Suprapubic skin (tissue), 4 donors: ENCODE measurements at places on chromosomes 13 and 19.

GRCh38 chr19:21848706-21849105 is 12.7 kb upstream of the ZNF43 start:
- H3K4me3 ChIP-seq, result no peak overlapping the region
- H3K27ac ChIP-seq, result no peak overlapping the region
- H3K4me1 ChIP-seq, result peaks cover 12% of the 10 kb centered on the region
- no peak for DNase-seq

DNA sequence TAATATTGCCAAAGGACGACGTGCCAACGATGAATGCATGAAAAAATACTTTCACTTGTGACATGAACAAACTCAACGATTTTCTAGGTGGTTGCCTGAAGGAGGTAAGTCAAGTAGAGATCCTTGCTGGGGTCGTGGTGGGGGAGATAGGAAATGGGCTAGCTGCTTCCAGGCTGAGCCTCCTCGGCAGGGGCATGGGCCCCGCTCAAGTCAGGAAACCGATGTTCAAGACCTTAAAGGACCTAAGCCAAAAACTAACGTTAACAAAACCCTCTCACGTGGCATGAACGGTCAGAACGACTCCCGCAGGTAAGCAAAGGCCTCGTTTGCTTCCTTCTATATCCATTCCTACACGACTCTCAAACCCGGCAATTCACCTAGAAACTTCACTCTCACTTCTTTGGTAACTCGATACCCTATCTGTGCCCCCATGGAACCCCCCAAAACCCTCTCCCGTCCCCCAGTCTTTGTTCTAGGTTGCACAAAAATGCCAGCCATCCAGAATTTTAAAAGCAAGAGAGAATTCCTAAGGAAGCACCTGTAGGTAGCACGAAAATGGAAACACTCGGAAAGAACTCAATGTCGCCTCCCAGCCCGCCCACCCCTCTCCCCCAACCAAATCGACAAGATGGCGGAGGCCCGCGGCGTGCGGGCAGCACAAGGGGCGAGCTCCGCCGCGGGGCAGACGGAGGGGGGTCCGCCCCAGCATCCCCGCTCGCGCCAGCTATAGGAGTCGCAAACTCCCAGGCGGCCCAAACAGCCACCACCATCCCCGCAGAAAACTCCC is 13.6 kb downstream of the ACP4 start:
- H3K36me3 ChIP-seq, result peaks cover 27% of the 10 kb centered on the region
- no peak for DNase-seq
- peak overlapping the region; percentile 98 for H3K27ac ChIP-seq
- H3K27me3 ChIP-seq, result no peaks in the 10 kb centered on the region
- peak overlapping the region; percentile 92 for H3K4me3 ChIP-seq

GRCh38 chr13:22793598-22794134 is 387.1 kb upstream of the SGCG start:
- no peak overlapping the region for H3K27ac ChIP-seq
- H3K27me3 ChIP-seq, result peaks cover 4% of the 10 kb centered on the region

GRCh38 chr19:5935473-5936291 is 21.6 kb downstream of the CAPS start:
- peaks cover 13% of the 10 kb centered on the region for H3K4me1 ChIP-seq
- peak overlapping the region; percentile 68 for H3K27ac ChIP-seq
- H3K36me3 ChIP-seq, result peaks cover 66% of the 10 kb centered on the region

DNA sequence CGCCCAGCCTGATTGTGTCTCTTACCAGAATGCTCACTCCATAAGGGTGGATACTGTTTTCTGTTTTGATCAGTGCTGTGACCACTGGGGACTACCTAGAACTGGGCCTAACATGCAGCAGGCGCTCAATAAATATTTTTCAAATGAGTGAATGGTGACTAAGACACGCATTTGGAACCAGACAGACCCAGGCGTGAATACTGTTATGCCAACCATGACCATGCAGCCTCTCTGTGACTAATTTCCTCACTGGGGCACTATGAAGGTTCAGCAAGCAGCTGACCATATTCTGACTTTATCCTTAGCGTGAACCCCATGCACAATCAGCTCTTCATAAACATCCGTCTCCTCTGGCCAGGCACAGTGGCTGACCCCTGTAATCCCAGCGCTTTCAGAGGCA is 13.0 kb upstream of the SPC24 start:
- peaks cover 26% of the 10 kb centered on the region for H3K4me1 ChIP-seq
- peaks cover 55% of the 10 kb centered on the region for H3K36me3 ChIP-seq
- H3K27ac ChIP-seq, result no peak overlapping the region

- H3K4me3 ChIP-seq, result no peak overlapping the region
- H3K36me3 ChIP-seq, result no peaks in the 10 kb centered on the region
- DNase-seq, result no peak
- H3K27me3 ChIP-seq, result no peaks in the 10 kb centered on the region
- H3K27ac ChIP-seq, result peak overlapping the region; percentile 54
Observed at GRCh38 chr13:51626749-51627148, 42.5 kb downstream of the WDFY2 start.

- H3K27me3 ChIP-seq, result peaks cover 10% of the 10 kb centered on the region
- H3K4me1 ChIP-seq, result no peaks in the 10 kb centered on the region
- DNase-seq, result no peak
Observed at GRCh38 chr13:52749419-52749818, 9.8 kb upstream of the CNMD start.

GRCh38 chr13:109087916-109088623 is 458.7 kb downstream of the MYO16 start:
- DNase-seq, result no peak
- no peak overlapping the region for H3K27ac ChIP-seq
- no peaks in the 10 kb centered on the region for H3K36me3 ChIP-seq
- H3K4me3 ChIP-seq, result no peak overlapping the region

GRCh38 chr13:93577105-93577504 is 350.5 kb downstream of the GPC6 start:
- no peak for DNase-seq
- no peaks in the 10 kb centered on the region for H3K36me3 ChIP-seq
- H3K27me3 ChIP-seq, result no peaks in the 10 kb centered on the region
- H3K27ac ChIP-seq, result no peak overlapping the region

- no peak overlapping the region for H3K27ac ChIP-seq
- DNase-seq, result no peak
- no peaks in the 10 kb centered on the region for H3K4me1 ChIP-seq
- no peaks in the 10 kb centered on the region for H3K36me3 ChIP-seq
Observed at GRCh38 chr19:30649934-30650614, 277.9 kb downstream of the ZNF536 start.

- no peak overlapping the region for H3K4me3 ChIP-seq
- H3K4me1 ChIP-seq, result peaks cover 85% of the 10 kb centered on the region
- no peak for DNase-seq
- no peaks in the 10 kb centered on the region for H3K36me3 ChIP-seq
- H3K27me3 ChIP-seq, result no peaks in the 10 kb centered on the region
- H3K27ac ChIP-seq, result no peak overlapping the region
Observed at GRCh38 chr19:3100331-3100730, 6.2 kb downstream of the GNA11 start.

DNA sequence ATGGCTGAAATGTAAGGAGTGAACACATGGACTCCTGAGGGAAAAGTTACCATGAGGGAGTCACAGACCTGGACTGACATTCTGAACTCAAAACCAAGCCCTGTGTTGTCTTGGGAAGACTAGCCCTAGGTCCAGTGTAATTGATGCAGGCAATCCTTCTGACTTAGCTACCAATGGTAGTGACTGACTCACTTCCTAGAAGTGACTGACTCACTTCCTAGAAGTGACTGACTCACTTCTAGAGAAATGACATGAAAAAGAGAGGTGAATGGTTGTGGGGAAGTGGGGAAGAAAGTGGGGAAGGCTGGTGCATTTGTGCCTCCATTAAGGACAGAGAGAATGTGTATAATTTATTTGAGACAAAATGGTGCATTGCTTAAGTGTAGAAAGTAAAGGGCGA is 49.9 kb downstream of the EDNRB start:
- no peak overlapping the region for H3K4me3 ChIP-seq
- no peak for DNase-seq
- no peaks in the 10 kb centered on the region for H3K27me3 ChIP-seq
- no peak overlapping the region for H3K27ac ChIP-seq
- no peaks in the 10 kb centered on the region for H3K36me3 ChIP-seq
- H3K4me1 ChIP-seq, result no peaks in the 10 kb centered on the region

GRCh38 chr19:46350029-46350757 is 3.3 kb downstream of the PPP5C start:
- peak overlapping the region; percentile 59 for H3K27ac ChIP-seq
- peaks cover 23% of the 10 kb centered on the region for H3K36me3 ChIP-seq
- no peaks in the 10 kb centered on the region for H3K27me3 ChIP-seq
- H3K4me3 ChIP-seq, result no peak overlapping the region
- DNase-seq, result no peak

- H3K4me3 ChIP-seq, result no peak overlapping the region
- H3K4me1 ChIP-seq, result no peaks in the 10 kb centered on the region
- no peak overlapping the region for H3K27ac ChIP-seq
- peaks cover 46% of the 10 kb centered on the region for H3K36me3 ChIP-seq
Observed at GRCh38 chr13:113535381-113535781, 44.9 kb upstream of the DCUN1D2 start.

- no peaks in the 10 kb centered on the region for H3K4me1 ChIP-seq
- no peak overlapping the region for H3K27ac ChIP-seq
- H3K36me3 ChIP-seq, result no peaks in the 10 kb centered on the region
- no peak for DNase-seq
Observed at GRCh38 chr13:72638059-72638815, 89.2 kb downstream of the MZT1 start.

- DNase-seq, result no peak
- H3K4me1 ChIP-seq, result no peaks in the 10 kb centered on the region
- H3K36me3 ChIP-seq, result peaks cover 59% of the 10 kb centered on the region
- no peak overlapping the region for H3K4me3 ChIP-seq
- no peaks in the 10 kb centered on the region for H3K27me3 ChIP-seq
Observed at GRCh38 chr13:99522298-99522697, 21.0 kb downstream of the TM9SF2 start.

DNA sequence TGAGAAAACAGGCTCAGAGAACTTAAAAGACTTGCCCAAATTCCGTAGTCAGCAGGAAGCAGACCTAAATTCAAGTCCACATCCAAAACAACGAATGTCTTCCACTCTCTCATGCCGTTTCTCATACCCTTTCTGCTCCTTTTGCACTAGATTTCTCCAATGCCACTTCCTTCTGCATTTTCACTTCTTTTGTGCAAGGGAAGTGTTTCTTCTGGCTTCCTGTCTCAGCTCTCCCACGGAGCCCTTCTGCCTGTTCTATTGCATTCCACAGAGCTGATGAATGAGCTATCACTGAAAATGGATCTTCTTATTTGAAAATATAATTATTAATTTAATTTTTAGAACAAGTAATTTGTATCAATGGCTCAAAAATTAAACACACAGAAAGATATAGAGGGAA is 56.1 kb upstream of the STK24 start:
- H3K4me1 ChIP-seq, result no peaks in the 10 kb centered on the region
- H3K27ac ChIP-seq, result no peak overlapping the region
- H3K36me3 ChIP-seq, result no peaks in the 10 kb centered on the region

DNA sequence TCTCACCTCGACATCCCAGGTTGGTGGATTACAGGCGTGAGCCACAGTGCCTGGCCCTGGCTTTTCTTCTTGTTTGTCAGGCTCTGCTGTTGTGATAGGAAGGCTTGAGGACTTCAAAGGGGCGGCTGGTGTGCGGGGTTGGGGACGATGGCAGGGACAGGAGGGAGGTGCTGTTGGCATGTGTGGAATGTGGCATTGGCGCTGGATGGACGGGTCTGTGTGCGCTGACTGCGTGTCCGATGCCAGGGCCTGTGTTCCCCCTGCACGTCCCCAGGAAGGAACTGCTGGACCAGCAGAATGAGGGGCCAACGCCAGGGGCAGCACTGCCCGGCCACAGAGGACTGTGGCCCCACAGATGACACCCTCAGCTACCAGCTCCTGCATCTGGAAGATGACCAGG is 12.7 kb upstream of the PTBP1 start:
- H3K27ac ChIP-seq, result no peak overlapping the region
- peaks cover 41% of the 10 kb centered on the region for H3K4me1 ChIP-seq
- DNase-seq, result no peak
- no peaks in the 10 kb centered on the region for H3K27me3 ChIP-seq

- no peaks in the 10 kb centered on the region for H3K27me3 ChIP-seq
- no peak overlapping the region for H3K4me3 ChIP-seq
- no peaks in the 10 kb centered on the region for H3K36me3 ChIP-seq
Observed at GRCh38 chr19:16018801-16019551, 57.3 kb upstream of the TPM4 start.

GRCh38 chr19:56750658-56751057 is 79.1 kb upstream of the ZNF835 start:
- no peak overlapping the region for H3K4me3 ChIP-seq
- H3K36me3 ChIP-seq, result no peaks in the 10 kb centered on the region
- no peak overlapping the region for H3K27ac ChIP-seq
- H3K4me1 ChIP-seq, result no peaks in the 10 kb centered on the region
- H3K27me3 ChIP-seq, result no peaks in the 10 kb centered on the region

- no peak for DNase-seq
- H3K4me3 ChIP-seq, result no peak overlapping the region
- no peak overlapping the region for H3K27ac ChIP-seq
- H3K4me1 ChIP-seq, result no peaks in the 10 kb centered on the region
- no peaks in the 10 kb centered on the region for H3K36me3 ChIP-seq
- H3K27me3 ChIP-seq, result peaks cover 9% of the 10 kb centered on the region
Observed at GRCh38 chr19:42018503-42019193, 24.6 kb upstream of the ATP1A3 start.

GRCh38 chr19:18494267-18494607 is 27.6 kb downstream of the ELL start:
- H3K27me3 ChIP-seq, result no peaks in the 10 kb centered on the region
- H3K4me3 ChIP-seq, result no peak overlapping the region
- H3K36me3 ChIP-seq, result no peaks in the 10 kb centered on the region

DNA sequence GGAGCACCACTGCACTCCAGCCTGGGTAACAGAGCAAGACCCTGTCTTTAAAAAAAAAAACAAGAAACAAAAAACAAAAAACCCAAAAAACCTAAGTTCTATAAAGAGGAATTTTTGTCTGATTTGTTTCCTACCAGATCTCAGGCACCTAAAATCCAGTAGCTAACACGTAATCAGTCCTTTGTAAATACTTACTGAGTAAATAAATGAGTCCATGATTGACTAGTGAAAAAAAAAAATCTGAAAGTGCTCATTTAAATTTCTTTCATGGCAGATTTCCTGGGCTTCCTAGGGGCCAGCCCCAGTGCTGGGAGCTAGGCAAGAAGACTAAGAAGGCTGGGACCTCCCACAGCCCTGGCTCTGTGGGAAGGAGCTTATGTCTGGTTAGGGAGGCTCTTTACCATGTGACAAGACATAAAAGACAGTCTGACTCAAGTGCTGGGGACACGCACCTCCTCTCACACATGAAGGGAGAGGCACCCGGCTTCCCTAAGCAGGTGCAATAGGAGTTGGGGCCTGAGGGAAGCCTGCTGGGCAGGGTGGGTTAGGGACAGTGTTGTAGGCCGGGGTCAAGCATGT is 22.5 kb downstream of the LIG1 start:
- peaks cover 62% of the 10 kb centered on the region for H3K36me3 ChIP-seq
- no peak overlapping the region for H3K4me3 ChIP-seq
- no peaks in the 10 kb centered on the region for H3K27me3 ChIP-seq
- H3K27ac ChIP-seq, result no peak overlapping the region
- no peak for DNase-seq

- peak; percentile 87 for DNase-seq
- H3K36me3 ChIP-seq, result no peaks in the 10 kb centered on the region
- no peaks in the 10 kb centered on the region for H3K27me3 ChIP-seq
Observed at GRCh38 chr13:23701636-23702035, 131.4 kb downstream of the TNFRSF19 start.

GRCh38 chr13:30061217-30061616 is 210.8 kb upstream of the UBL3 start:
- H3K4me3 ChIP-seq, result no peak overlapping the region
- H3K27me3 ChIP-seq, result no peaks in the 10 kb centered on the region
- no peak for DNase-seq
- H3K36me3 ChIP-seq, result no peaks in the 10 kb centered on the region
- no peaks in the 10 kb centered on the region for H3K4me1 ChIP-seq

- H3K27me3 ChIP-seq, result no peaks in the 10 kb centered on the region
- H3K4me1 ChIP-seq, result no peaks in the 10 kb centered on the region
- H3K27ac ChIP-seq, result no peak overlapping the region
- H3K4me3 ChIP-seq, result no peak overlapping the region
- no peak for DNase-seq
Observed at GRCh38 chr19:9705836-9706235, 30.9 kb upstream of the ZNF562 start.
